ENCODE measurements at places on chromosomes 4 and X.

- no peak for DNase-seq
Measured at GRCh38 chr4:128471576-128471975, 184.0 kb upstream of the PGRMC2 start.

GRCh38 chr4:17577665-17578481 is 875 bp downstream of the LAP3 start:
- no peak for DNase-seq

- peak; percentile 48 for DNase-seq
Measured at GRCh38 chrX:100654261-100654660, 10.3 kb downstream of the SRPX2 start.

DNA sequence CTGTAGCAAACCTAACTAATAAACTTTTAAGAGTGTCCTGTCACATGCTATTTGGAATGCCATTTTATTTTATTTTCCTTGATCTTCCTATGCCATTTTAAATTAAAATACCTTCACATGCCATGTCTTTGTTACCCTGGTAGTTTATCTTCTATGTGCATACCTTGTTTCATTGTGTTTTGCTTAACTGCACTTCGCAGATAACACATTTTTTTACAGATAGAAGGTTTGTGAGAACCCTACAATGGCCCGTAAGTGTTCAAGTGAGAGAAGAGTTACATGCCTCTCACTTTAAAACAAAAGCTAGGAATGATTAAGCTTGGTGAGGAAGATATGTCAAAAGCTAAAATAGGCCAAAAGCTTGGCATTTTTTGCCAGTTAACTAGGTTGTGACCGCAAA is 744.1 kb downstream of the STIM2 start:
- no peak for DNase-seq

DNA sequence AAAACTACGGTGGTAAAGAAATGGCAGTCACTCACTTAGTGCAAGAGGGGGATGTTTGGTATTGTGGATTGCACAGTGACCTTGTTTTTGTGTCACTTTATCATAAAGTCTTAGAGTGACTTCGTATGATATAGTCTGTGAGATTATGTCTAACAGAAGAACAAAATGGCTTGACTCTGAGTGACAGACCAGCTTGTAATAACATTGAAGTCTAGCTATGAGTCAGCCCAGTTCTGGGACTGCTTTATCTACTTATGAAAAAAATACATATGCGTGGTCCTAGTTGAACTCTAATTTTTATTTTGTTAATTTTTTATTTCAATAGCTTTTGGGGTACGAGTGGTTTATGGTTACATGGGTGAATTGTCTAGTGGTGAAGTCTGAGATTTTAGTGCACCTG is 20.0 kb downstream of the DCLK2 start:
- DNase-seq = no peak

- DNase-seq = no peak
Measured at GRCh38 chrX:40371376-40371775, 209.4 kb upstream of the ATP6AP2 start.

DNA sequence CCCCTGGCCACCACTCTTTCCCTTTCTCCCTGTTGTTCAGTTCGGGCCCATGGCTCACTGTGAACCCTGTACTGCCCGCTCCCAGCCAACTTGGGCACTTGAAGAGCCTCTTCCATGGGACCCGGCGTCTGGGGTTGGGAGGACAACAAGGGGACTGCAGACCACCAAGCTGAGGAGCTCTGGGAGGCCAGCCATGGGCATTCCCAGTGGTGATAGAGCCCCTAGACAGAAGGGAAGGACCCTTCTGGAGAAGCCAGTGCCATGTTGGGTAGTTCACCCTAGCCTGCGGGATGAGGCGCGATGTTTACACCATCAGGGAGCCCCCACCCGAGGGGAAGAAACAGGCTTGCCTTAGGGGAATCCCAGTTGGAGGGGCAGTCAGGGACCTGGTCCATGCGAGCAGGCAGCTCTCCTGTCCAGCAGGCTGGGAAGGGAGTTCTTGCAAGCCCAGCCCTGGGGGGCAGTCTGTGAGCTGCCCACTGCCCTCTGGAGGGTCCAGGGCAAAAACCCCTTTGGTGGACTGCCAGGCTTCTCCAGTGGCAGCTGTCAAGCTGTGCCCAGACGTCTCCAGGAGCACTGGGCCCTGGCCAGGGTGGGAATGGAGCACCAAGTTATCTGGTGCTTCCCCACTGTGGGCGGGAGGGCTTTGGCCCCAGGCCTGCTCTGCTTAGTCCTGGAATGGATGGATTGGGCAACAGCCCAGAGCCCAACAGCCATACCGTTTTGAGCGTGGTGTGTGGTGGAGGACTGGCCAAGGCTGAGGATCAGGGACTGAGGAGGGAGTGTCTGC is 23.7 kb upstream of the UBA1 start:
- DNase-seq = no peak

- DNase-seq = no peak
Measured at GRCh38 chr4:76197031-76197743, 16.4 kb downstream of the SCARB2 start.

DNA sequence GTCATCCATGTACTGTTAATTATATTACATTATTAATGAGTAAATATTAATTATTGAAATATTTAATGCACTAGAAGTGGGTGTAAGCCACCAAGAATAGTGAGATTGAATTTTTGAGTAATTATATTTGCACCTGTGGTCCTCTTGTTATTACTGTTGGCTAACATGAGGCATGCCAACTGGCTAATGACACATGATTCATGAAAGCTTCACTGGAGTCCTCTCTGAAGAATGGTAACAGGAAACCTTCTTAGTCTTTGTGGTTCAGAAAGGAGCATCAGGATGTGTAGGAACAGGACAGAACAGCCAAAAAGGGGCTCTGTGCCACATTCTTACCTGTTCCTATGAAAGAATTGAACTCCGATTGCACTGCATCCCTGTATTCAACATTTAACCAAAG is 65.2 kb downstream of the SLC4A4 start:
- no peak for DNase-seq
